ENCODE measurements at places on chromosomes 12 and 14. TPM values are rescaled to one million over a fixed set of nuclear protein-coding genes. Genes with fewer than 3 reads are reported as not detected.

The PAPOLA gene
- total RNA-seq, result 66.2 TPM

The PMCH gene
- not detected for total RNA-seq

The C14orf39 gene
- total RNA-seq, result not detected

DNA sequence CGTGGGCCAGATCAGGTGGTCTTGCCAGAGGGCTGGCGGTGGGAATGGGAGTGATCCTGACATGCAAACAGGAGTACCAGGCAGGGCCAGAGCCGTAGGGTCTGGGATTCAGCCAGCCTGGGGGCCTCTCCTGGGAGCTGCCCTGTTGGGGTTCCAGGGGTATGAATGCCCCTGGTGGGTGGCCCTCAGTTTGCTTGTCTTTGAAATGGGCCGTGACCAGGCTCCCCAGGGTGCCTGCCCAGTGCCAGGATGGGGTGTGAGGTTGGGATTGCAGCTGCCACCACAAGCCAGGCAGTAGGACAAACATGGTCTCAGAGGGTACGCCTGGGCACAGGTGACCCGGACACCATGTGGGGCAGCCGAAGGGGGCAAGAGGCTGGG is 168.8 kb downstream of the KIF26A start:
- no peak for DNase-seq

The TPPP2 gene
- total RNA-seq, result not detected

DNA sequence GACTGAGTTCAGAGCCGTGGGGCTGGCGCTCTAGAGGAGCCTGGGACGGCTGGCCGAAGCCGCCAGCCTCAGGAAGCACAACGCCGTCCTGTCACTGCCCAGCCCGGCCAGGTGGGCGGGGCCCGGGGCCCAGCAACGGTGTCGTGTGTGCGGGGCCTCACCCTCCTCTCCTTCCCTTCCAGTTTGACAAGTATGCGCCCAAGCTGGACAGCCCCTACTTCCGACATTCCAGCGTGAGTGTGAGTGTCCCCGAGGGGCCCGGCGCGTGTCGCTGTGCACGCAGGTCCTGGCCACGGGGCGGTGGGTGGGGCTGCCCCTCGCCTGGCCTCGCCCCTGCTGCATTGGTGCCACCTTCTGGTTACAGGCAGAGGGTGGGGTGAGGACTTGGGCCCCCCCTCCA is 38.3 kb downstream of the LRCOL1 start:
- DNase-seq, result no peak

The PCED1B gene
- total RNA-seq, result 0.50 TPM

DNA sequence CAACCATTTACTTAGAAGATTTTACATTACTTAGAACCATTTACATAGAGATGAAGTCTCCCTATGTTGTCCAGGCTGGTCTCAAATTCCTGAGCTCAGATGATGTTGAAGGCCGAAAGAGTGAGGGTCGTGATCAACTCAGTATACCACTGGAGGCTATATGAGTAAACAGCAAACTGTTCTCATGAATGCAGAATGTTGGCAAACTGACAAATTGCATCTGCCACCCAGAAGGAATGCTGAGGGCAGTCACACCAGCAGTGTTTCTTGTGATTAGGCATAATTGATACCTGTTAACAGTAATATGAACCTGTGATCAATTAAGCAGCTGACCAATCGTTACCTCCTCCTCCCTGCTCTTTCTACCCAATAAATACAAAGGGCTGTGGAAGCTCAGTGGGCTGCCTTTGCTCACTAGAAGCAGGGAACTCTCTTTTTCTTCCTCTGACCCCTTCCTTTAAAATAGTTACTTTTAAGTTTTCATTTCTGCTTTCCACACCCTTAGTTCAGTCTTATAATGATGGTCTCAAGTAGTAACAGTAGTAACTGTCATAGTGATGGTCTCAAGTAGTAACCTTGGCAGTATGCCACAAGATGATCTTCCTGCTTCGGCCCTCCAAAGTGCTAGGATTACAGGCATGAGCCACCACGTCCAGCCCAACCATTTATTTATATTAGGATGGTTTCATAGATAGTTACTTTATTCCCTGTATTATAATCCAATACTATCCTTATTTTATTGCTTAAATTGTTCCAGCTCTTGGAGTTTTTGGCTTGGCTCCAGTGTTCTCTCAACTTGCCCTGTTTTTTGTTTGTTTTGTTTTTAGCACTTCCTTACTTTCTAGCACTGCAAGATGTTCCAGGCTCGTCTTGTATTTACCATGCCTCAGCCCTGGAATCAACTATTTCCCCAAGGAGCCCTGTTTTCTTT is 25.8 kb downstream of the LIMA1 start:
- peak; percentile 48 for DNase-seq

DNA sequence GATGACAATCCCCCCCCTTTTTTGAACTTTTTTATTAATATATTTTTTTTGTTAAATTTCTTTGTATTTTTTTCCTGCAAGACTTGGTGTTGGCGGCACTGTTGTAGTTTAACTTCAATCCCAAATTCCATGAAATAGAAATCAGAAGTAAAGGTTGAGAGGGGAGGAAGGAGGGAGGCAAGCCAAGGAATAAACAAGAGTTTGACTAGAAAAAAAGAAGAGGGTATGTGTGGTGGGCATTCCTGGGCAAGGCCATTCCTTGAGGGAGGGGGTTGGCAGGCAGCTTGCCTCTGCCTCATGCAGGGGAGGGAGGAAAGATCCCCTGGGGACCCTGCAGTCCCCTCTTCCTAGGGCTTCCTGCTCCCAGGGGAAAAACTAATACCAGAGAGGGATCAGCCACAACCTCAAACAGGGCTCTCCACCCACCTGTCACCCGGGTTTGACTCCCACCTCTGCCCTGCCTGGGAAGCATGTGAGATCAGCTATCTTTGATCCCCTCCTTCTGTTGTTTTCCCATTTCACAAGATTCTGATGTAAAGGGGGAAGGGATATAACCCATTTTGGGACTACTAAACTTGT is 519 bp upstream of the AP1G2 start:
- DNase-seq, result no peak

The KCNJ8 gene
- 2.0 TPM for total RNA-seq

DNA sequence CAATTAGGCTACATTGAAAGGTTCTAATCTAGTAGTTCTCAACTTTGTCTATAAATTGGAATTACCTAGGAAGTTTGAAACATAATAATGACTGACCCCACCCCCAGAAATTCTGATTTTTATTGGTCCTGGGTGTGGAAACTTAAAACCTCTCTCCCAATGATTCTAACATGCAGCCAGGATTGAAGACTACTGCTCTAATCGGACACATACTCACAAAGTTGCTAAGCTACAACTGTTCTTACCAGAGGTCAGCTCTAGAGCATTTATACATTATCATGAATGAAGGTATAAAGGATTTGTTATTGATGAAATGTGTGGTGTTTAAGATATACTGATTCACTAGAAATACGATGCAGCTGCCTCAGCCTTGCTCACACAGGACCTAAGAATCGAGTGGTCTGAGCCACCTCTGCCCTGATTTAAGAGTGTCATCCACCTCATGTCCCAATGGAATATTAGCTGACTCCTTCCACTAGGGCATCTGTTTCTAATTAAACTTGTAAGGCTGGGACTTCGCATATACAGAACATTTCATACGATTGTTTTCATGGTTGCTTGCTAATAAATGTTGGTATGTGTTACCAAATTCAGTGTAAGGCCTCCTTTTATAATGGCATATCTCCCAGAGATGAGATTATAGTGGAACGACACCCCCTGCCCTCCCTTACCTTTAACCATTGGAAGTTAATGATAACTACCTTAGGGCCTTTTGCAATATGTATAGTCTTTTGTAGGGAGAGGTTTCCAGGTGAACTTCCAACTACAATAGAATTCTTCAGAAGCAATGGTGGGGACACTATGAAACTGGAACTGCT is 410.8 kb upstream of the PDE3A start:
- no peak for DNase-seq

DNA sequence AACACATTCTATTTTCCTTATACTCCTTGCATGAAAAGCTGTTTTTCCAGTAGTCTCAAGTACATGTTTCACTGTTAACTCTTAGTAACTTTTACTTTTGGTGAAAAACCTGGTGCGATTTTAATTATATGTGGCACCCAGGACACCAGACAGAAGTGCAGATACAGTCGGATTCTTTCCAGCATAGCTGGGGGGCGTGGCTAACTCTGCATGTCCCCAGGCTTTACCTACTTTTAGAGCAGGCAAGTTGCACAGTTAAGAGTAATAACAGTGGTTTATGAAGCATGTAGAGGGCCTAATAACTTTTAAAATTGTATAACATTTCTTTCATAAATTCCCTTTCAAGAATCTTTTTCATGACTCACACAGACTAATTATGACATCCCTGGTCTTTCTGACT is 70.7 kb downstream of the HSD17B6 start:
- DNase-seq, result no peak

GRCh38 chr12:108745641-108746040 is 14.3 kb upstream of the CORO1C start:
- no peak for DNase-seq
